ENCODE measurements at places on chromosomes 1 and 21.
A peak's percentile ranks its signal among the peaks of the same experiment; 100 is the strongest.

DNA sequence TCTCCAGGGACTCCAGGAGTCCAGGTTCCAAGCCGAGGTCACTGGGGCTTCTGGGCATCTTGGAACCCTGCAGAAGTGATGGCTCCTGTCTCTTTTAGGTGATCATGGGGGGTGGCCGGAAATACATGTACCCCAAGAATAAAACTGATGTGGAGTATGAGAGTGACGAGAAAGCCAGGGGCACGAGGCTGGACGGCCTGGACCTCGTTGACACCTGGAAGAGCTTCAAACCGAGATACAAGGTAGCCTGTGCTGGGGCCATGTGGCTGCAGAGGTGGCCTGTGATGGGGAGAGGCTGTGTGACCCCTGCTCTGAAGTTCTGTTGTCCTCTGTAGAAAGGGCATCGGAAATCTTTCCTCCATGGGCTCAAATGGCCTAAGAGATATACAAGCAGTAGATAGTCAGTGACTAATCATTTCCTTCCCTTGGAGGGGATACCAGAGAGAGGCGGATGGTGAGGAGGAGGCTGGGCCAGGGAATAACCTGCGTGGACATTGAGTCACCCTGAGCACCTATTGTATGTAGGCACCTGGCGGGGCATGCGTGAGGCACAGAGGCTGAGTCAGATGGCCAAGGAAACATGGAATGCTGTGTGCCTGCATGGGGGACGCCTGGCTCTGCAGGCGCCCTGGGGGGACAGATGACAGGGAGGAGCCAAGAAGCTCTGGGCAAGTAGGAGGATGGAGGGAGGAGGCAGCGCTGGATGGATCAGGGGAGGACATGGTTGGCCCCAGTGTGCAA, 59.0 kb downstream of the ALPL start:
- no peak overlapping the region for H3K27ac ChIP-seq
- H3K4me3 ChIP-seq = no peak overlapping the region
- H3K4me1 ChIP-seq = no peaks in the 10 kb centered on the region
- no peaks in the 10 kb centered on the region for H3K27me3 ChIP-seq
- H3K36me3 ChIP-seq = no peaks in the 10 kb centered on the region
- DNase-seq = no peak

- no peak overlapping the region for H3K4me3 ChIP-seq
- no peak for DNase-seq
- H3K27ac ChIP-seq = no peak overlapping the region
- H3K4me1 ChIP-seq = no peaks in the 10 kb centered on the region
- H3K36me3 ChIP-seq = no peaks in the 10 kb centered on the region
Observed at GRCh38 chr1:21397813-21398188, 42.1 kb upstream of the NBPF3 start.

DNA sequence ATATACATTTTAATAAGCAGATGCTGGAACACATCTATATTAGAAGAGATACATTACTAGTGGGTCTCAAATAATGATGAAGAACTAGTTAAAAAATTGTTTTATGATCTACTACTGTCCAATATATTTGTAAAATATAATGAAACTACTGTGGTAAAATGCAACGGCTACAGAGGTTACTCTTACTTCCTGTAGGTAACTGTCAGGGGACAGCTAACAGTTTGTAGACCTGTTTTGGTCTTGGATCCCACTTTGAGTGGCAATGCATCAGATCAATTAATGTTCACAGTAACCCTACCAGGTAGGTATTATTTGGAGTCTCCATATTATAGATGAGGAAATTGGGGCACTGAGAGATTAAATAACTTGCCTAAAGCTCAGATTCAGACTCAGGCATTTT, 26.7 kb upstream of the MYSM1 start:
- H3K36me3 ChIP-seq = no peaks in the 10 kb centered on the region
- H3K4me3 ChIP-seq = no peak overlapping the region
- H3K27ac ChIP-seq = no peak overlapping the region
- no peak for DNase-seq
- no peaks in the 10 kb centered on the region for H3K4me1 ChIP-seq
- no peaks in the 10 kb centered on the region for H3K27me3 ChIP-seq

DNA sequence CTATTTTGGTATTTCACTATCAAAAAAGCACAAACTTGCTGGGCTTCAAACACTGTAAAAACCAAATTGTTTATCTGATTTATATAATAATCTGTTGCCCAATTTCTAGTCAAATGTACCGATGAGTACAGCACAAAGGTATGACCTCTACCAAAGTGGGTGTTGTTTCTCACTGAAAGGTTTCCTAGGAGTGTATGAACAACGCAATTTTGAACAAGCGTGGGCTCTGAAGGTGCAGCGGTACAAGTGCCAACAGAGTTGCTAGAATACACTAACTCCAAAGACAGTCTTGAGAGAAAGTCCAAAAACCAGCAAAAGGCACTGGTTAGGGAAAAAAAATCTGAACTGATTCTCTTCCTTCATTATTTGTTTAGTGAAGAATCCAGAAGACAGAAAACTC, 130.4 kb downstream of the ATP1B1 start:
- no peaks in the 10 kb centered on the region for H3K4me1 ChIP-seq
- DNase-seq = no peak
- H3K27ac ChIP-seq = no peak overlapping the region
- H3K4me3 ChIP-seq = no peak overlapping the region
- H3K36me3 ChIP-seq = no peaks in the 10 kb centered on the region
- no peaks in the 10 kb centered on the region for H3K27me3 ChIP-seq

DNA sequence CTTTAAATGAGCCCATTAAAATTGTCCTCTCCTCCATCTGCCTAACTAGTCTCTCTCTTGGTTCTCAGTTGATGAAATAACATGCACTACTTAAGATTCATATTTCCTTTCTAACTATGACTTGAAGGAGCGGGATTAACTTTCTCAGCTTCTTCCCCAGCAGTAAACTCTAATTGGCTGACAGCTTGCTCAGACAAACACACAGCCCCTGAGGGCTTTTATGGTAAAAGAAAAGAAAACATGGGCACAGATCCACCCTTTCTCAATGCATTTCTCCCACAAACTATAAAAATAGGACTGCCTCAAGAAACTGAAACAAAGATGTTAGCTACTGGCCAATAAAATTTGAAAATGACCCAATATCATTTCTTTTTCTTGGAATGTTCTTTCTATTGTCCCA, 703.1 kb downstream of the ADGRL2 start:
- H3K27me3 ChIP-seq = no peaks in the 10 kb centered on the region
- H3K4me1 ChIP-seq = no peaks in the 10 kb centered on the region
- no peak overlapping the region for H3K27ac ChIP-seq
- no peak overlapping the region for H3K4me3 ChIP-seq
- no peak for DNase-seq

DNA sequence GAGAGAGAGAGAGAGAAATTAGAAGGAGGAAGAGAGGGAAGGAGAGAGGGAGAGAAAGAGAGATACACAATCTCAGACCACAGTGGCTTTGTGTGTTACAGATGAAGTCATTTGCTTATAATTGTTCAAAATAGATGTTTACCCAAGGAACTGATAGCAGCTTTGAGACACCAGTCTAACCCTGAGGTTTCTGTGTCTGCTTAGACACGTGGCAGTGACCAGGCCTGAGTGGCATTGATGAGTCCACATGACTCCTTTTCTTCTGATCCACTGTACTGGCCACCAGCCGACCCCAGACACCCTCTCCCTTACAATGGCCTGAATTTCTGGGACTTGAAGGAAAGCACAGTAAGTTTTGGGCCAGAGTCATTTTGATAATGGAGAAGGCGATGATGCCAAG, 104.9 kb downstream of the DUSP10 start:
- no peak overlapping the region for H3K4me3 ChIP-seq
- no peaks in the 10 kb centered on the region for H3K27me3 ChIP-seq
- no peak for DNase-seq
- no peak overlapping the region for H3K27ac ChIP-seq
- H3K36me3 ChIP-seq = no peaks in the 10 kb centered on the region
- no peaks in the 10 kb centered on the region for H3K4me1 ChIP-seq

DNA sequence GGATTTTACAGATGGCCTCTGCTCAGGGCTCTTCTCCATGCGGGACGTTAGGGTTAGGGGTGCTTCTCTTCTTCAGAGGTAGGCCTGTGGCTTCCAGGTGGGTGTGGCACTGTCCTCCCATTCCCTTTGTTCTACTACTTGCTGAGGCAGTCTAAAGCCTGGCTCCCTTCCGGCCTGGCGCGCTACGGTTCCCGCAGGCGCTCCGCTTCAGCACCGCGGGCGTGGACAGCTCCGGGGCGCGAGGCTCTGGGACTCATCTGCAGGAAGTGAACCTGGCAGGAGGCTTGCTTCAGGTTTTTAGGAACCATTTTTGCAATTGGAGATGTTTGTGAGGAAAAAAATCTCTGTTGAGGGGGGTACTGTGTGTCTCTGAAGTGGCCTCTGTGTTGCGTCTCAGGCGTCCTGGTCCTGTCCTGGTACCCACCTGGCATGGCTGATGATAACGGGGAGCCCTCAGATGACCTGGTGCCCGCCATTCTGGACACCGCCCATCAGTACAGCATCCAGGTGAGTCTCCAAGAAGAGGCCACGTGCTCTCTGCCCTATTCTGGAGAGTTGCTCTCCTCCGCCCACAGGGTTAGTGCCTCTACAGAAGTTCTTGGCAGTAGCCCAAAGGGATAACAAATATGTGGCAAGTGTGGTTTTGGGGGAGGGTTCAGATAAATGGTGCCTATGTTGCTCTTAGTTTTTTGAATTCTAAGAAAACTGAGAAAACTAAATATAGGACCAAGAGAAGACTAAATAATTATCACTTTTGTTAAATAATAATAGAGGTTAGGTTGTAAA, 1.9 kb downstream of the MANEAL start:
- peaks cover 4% of the 10 kb centered on the region for H3K27me3 ChIP-seq
- DNase-seq = peak; percentile 77
- H3K4me1 ChIP-seq = peaks cover 15% of the 10 kb centered on the region
- peaks cover 14% of the 10 kb centered on the region for H3K36me3 ChIP-seq
- H3K4me3 ChIP-seq = no peak overlapping the region

DNA sequence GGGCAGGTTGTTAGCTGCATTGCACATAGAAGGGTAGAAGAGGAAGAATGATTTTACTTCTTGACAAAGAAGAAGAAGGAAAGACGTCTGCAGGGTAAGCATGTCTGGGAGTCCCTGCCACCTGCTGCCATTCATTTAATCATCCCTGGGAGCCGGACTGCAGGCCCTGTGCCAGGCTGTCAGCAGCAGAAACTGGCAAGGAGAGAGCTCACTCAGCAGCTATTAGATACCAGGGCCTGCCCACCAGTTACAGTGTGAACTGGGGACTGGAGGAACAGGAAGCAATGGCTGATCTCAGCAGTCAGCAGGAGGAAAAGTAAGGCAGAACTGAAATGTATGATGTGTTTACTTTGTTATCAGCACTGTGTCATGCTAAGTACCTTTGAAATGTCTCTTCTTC, 75.7 kb upstream of the C1orf87 start:
- DNase-seq = peak; percentile 57
- no peak overlapping the region for H3K4me3 ChIP-seq
- H3K27ac ChIP-seq = no peak overlapping the region
- no peaks in the 10 kb centered on the region for H3K4me1 ChIP-seq

DNA sequence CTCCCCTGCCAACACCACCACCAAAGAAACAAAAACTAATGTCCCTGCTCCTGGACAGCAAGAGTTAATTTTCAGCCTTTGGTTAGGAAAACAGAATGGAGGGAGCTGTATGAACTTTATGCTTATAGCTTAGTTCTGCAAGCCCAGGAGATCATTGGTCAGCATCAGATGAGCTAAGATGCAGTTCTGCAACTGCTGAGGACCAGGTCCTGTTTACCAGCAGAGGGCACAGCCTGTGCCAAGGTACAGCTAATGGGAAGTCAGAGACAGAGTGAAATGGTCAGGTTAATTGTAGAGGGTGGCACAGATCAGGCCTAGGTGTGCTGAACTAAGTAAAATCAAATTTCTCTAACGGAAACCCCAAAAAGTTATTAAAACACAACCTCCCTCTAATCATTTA, 161.3 kb downstream of the ROR1 start:
- no peak overlapping the region for H3K4me3 ChIP-seq
- H3K36me3 ChIP-seq = no peaks in the 10 kb centered on the region
- H3K27ac ChIP-seq = no peak overlapping the region

- H3K27ac ChIP-seq = no peak overlapping the region
- H3K36me3 ChIP-seq = no peaks in the 10 kb centered on the region
- H3K4me1 ChIP-seq = no peaks in the 10 kb centered on the region
- no peaks in the 10 kb centered on the region for H3K27me3 ChIP-seq
Observed at GRCh38 chr1:11946647-11947046, 12.1 kb downstream of the PLOD1 start.
